ENCODE measurements at places on chromosomes 11 and 22.

DNA sequence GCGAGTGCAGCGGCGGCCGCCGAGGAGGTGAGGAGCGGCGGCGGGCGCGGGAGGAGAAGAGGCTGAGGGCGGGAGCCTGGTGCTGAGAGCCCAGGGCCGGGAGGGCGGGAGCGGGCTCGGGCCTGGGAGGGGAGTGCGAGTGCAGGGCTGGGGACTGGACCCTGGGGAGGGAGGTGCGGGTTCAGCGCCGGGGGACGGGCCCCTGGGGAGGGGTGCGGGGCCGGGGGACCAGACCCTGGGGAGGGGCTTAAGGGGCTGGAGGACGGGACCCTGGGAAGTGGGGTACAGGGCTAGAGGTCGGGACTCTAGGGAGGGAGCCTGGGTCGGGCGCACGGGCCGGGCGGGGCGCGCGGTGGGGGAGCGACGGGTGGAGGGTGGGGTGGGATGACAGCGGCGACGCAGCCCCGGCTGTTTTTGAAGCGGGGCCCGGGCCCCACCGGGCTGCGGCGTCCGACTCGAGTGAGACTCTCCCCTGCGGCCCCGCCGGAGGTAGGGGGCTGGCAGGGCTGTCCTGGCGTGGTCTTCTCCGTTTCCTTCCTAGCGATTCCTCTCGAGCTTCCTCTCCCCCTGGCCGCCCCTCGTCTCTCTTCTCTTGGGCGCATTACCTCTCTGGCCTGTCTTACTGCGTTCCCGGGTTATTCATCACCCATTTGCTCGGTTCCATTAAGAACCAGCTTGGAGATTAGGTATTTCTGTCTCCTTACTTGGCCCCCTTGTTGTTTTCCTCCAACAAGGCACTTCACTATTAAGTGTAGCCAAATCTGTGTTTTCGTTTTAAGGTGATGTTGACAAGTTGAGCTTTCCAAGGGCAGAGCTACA is 754 bp downstream of the NUP50 start:
- DNase-seq, result no peak

GRCh38 chr22:34395370-34395769 is 475.1 kb upstream of the LARGE1 start:
- no peak for DNase-seq

- DNase-seq, result peak; percentile 91
Measured at GRCh38 chr22:31080848-31081649, at the start of gene SMTN. Gene SMTN (plus strand): TSS chr22:31081318. CDS start chr22:31083259, 1,941 bp downstream.

- DNase-seq, result no peak
Measured at GRCh38 chr22:48574776-48575617, 1252.7 kb downstream of the BRD1 start.

GRCh38 chr11:115390441-115390840 is 113.8 kb downstream of the CADM1 start:
- DNase-seq, result no peak

DNA sequence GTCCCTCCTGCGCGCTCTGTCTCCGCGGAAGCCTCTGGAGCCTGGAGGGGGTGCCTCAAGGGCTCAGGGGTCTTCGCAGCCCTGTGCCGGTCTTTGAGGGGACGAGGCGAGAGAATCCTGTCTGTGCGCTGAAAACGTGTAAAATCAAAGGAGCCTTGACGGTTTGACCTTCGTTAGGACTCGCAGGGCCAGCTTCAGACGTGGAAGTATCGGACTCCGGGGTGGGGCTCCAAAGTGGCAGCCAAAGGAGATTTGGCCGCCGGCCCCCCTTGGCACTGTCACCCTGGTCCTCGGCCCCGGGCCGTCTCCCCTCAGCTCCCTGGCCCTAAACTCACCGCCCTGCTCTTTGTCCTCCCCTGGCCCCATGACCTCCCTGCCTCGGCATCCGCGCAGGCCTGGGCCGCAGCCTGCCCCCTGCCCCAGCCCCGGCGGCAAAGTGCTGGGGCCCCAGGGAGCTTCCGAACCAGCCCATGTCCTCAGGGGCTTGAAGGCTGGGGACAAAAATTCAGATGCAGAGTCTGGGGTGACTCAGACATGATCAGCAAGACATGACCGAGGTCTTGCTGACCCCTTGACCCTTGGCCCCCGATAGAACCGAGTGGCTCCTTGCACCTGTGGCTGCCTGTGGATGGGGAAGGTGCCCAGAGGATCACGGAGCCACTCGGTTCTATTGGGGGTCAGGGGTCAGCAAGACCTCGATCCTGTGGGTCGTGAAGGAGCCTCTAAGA is 6.9 kb upstream of the PHRF1 start:
- no peak for DNase-seq

- peak; percentile 67 for DNase-seq
Measured at GRCh38 chr11:36564376-36565030, 3.3 kb upstream of the RAG1 start.

- no peak for DNase-seq
Measured at GRCh38 chr11:79447038-79447786, 6.4 kb upstream of the TENM4 start.

- no peak for DNase-seq
Measured at GRCh38 chr11:67500831-67501715, 4.1 kb downstream of the PITPNM1 start.

DNA sequence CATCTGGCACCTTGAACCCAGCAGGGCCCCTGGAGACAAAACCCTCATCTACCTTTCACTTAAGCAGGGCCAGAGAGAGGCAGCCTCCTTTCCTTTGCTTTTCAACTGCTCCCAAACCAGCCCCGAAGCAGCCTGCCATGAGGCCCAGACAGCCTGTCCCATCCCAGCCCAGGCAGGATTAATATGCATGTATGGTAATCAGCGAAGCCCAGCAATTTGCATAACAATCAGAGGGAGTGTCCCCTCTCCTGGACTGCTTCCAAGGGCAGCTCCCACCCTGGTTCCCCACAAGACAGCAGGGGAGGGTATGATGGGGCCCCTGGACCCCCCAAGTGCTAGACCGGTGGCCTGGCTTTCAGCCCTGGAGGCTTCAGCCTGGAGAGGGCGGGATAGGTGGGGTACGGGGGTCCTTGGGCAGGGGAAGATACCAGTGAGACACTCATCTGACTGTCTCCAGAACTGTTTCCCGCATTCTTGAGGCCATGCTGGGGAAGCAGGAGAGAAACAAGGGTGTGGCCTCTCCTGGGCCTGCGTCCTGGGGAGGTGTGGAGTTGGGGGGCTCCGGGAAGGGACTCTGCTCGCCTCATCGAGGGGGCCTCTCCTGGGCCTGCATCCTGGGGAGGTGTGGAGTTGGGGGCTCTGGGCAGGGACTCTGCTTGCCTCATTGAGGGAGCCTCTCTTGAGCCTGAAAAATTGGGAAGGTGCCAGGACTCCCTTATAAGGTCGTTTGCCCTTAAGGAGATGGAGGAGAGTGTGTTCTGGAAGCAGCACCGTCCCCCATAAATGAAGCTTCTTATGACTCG is 93.2 kb upstream of the PRR5 start:
- DNase-seq, result no peak

GRCh38 chr11:90532125-90532524 is 309.3 kb upstream of the CHORDC1 start:
- DNase-seq, result no peak

GRCh38 chr22:27573280-27574001 is 228.1 kb downstream of the MN1 start:
- no peak for DNase-seq

DNA sequence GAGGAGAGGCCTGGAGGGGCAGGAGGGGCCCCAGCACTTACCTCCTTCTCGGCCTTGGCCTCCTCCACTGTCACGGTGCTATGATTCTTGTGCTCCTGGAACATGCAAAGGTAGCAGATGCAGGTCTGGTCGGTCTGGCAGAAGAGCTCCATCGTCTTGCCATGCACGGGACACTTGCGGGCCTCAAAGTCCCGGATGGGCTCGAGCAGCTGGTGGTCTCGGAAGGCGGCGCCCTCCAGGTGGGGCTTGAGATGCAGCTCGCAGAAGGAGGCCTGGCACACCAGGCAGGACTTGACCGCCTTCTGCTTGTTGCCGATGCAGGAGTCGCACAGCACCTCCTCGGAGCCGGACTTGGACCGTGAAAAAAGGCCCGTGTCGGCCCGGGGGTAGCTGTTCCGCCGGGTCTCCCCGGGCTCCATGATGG is 714 bp downstream of the TRIM29 start:
- DNase-seq, result no peak

DNA sequence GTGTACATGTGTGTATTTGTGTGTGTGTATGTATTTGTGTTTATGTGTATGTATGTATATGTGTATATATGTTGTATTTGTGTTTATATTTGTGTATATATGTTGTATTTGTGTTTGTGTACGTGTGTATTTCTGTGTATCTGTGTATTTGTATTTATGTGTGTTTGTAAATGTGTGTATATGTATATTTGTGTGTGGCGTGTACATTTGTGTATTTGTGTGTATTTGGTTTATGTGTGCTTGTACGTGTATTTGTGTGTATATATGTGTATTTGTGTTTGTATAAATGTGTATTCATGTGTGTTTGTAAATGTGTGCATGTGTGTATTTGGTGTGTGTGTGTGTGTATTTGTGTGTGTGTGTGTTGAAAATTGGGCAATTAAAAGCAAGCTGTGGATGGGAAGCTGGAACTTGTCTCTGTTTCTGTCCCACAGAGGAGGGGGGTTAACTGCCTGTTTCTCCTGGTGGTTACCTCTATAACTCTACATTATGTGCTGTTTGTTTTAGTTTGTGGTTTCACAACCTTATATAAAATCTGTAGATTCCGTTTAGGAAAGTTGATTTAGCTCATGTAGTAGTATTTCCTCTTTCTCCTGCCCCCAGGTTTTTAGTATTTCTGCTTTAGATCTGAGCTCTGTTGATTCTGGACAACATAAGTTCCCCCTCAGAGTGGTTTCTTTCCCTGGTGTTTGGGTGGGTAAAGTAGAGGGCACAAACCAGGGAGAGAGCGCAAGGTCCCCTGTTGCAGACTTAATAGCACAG is 28.9 kb downstream of the AP2A2 start:
- DNase-seq, result no peak

DNA sequence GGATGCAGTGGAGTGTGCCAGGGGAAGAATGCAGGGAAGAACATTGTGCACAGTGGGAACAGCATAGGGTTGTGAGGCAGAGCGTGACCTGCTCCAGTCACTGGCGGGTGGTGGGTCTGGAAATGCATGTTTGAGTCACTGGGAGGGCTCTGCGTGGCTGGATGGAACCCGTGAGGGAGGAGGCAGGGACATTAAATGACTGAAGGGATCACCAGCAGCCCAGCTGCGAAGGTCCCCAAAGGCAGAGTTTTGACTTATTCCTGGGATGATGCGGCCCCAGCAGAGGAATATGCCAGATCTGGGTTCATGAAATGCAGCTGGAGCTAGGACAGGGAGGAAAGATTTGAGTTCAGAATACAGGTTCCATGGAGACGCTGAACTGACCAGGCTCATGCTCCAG is 104.0 kb upstream of the FGF3 start:
- no peak for DNase-seq

DNA sequence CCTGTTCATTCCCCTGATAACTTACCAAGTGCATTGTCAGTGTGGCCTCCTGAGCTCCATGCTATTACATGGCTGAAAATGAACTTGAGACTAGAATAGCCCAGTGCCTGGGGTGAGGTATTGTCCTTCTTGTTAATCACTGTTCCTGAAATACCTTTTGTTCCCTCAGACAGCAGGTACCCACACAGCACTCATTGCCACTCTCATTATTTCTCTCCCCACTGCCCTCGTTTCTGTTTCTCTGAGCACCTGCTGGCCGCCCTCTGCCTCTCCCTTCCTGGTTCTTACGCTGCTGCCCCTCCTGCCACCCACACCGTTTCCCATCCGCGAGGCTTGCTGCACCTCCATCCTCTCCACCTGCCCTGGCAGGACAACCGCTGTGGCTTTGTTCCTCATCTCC is 36.9 kb upstream of the RAB1B start:
- DNase-seq, result no peak

DNA sequence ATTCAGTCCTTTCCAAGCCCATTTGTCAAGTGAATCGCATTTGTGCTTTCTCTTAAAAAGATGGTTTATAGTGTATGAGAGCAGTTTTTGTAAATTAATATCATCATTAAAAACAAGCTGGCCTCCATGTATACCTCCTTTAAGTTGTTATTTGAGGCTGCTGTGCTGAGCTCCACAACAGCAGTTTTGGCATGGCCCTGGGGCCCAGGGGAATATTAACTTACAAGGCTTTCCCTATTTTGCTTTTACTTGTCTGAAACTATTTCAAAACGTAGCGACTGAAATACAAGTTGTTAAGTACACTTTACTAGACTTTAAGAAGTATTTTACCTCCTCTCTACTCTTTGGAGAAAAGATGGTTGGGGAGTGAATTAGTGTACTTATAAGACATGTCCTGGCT is 4.9 kb upstream of the BARX2 start:
- DNase-seq, result no peak

DNA sequence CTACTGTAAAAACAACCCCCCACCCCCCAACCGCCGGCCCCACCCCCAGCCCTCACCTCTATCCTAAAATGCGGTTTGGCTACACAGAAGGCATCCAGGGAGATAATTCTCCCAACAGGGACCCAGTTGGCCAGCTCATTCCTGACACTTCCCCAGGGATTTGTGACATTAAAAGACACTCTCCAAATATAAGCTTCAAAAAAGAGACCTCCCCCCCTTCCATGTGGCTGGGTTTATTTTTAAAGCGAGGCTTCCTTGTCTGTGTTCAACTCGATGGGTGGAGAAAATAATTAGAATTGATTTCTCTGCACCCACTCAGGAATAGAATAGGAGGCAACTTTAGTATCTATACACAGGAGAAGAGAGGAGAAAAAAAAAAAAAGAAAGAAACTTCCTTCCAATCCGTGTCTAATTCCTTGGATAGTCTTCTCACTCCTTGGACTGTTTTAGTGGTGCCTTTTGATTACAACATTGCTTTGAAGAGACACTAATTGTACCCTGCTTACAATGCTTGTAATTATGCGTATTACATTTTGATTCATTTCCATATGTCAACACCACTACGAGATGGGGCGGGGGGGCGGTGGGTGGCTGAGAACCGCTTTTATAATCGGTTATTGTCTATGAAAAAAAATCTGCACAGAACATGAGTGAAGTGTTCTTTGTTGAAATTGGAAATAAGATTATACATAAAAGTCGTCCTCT is 500.4 kb downstream of the MIAT start:
- DNase-seq, result no peak

DNA sequence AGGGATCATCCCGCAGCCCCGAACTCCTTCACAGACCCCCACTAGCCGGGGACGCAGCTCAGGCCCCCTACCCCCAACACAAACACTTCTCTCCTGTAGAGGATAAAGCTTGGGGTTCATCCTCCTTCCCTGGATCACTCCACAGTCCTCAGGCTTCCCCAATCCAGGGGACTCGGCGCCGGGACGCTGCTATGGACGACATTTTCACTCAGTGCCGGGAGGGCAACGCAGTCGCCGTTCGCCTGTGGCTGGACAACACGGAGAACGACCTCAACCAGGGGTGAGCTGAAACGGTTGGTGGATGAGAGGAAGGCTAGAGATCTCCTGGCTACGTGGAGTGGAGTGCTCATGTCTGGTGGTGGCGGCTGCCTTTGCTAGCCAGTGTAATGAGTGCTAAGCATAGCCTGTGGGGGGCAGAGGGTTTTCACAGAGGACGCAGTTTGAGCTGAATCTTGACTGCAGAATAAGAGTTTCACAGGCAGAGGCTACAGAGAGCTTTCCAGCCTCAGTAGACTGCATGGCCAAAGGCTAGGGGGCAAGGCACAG is 580 bp downstream of the ILK start:
- peak; percentile 71 for DNase-seq

Data from astrocyte of the spinal cord (primary cell).